ENCODE measurements at places on chromosomes 12 and 14. TPM values are rescaled to one million over a fixed set of nuclear protein-coding genes. Genes with fewer than 3 reads are reported as not detected.

DNA sequence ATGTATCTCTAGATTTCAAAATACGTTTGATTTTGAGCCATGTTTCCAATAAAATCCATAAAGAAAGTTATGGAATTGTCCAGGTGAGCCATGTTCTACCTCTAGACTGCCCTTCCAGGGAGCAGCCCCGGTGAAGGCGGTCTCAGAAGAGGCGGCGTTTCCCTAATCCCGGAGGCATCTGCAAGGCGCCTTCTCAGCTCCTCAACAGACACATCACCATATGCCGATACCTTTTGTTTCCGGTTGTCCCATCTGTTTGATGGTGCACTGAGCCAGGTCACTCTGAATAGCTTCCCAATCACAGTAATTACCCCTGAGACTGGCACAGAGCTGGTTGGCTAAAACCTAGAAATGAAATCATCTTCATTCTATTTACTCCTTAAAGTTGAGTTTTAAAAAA lies 305.5 kb upstream of the FKBP4 start:
- DNase-seq = no peak

- DNase-seq = no peak
Observed at GRCh38 chr14:38248321-38249028, 7.4 kb downstream of the CLEC14A start.

LRP6 gene
- 20.9 TPM for total RNA-seq

- DNase-seq = no peak
Observed at GRCh38 chr14:89298056-89298834, 118.8 kb downstream of the FOXN3 start.

TAS2R13 gene
- 0.44 TPM for total RNA-seq

KRT8 gene
- 233 TPM for total RNA-seq

DNA sequence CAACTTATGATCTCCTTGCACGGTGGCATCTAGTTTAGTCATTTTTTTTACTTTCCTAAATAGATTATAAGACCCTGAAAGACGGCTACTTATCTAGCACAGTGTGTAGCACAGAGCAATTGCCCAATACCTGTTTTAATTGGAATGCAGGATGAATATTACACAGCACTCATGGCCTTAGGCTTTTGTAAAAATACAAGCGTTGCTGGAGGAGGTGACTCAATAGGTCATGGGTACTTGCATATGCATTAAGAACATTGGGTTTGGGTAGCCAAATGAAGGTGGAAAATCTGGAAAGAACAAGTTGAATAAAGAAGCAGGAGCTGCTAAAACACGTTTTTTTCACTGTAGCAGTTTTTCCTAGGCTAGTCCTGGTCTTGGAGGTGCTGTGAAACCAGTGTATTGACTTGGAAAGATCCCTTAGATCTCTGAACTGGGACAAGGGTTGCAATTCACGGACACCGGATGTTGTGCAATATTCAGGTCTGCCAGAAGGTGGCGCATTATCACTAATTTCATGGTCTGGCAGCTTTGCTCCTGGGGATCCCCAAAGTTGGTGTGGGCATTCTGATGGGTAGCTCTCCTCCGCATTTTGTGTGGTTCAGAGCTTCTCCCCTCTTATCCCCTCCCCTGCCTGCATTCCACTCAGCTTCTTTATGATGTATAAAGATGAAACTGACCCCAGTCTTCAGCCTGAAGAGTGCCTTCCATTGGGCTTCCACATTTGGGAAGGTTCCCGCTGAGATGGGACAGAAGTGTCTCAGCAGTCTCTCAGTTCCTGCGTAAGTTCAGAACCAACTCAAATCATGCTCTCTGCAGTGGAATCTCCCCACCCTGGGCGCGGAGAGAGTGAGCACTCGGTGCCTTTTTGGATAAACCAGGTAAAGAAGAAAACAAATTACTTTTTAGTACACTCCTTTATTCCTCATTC lies 278.3 kb downstream of the NRXN3 start:
- DNase-seq = peak; percentile 25

ABCC9 gene
- 46.7 TPM for total RNA-seq

- no peak for DNase-seq
Observed at GRCh38 chr12:524167-524951, 64.6 kb downstream of the B4GALNT3 start.

DNA sequence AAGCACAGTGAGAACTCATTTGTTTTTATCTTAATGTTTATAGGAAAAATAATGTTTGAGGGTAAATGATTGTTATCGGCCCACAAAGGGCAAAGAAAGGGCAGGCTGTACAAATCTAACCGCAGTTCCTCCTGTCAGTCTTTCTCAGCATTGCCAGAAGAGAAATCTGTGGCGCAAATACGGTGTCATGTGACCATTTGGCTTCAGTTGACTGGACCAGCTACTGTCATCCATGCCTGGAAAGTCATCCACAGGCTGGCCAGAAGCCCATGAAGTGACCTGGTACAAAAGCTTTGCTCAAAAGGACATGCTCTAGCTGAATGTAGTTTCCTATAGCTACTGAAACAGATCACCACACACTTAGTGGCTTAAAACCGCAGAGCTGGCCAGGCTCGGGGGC lies 43.6 kb downstream of the HCAR2 start:
- DNase-seq = no peak

- no peak for DNase-seq
Observed at GRCh38 chr12:91180582-91181395, 1.8 kb downstream of the DCN start.

GRCh38 chr12:54658306-54659264 lies 10.4 kb upstream of the DCD start:
- no peak for DNase-seq

DNA sequence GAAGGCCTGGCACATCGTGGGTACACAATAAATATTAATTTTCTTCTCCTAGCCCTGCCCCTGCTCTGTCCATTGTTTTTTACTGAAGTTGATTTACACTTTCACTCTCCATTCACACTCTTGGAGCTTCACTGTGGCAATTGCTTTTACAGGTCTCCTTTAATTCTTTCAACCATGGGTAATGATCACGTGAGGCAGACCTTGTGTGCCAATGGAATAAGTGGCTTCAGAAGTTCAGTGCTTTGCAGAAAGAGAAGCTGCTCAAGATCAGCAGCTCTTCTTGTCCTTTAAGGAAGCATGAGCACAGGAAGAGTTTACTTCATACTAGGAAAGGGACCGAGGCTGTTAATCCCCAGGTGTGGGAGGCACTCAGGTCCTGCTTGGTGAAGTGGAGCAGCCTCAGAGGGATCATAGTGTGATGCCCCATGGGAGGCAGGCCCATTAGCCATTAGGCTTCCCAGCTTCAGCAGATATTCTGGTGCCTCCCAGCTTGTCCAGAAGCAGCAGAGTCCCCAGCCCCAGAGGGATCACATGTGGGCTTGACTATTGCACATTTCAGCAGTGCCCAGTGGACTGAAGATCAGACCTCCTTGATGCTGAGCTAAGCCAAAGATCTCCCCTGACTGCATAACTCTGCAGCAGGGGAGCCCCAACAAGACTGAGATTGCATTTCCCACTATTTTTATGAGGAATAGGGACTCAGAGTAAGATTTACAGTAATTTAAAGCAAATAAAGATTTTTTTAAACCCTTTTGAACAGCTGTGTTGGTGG lies 5.0 kb upstream of the SLC35F4 start:
- no peak for DNase-seq

CLEC2D gene
- 9.5 TPM for total RNA-seq

GRCh38 chr12:114704096-114704495 lies 20.1 kb upstream of the TBX3 start:
- no peak for DNase-seq

WNT1 gene
- total RNA-seq = not detected

- DNase-seq = no peak
Observed at GRCh38 chr12:45731190-45731775, 1.8 kb downstream of the ARID2 start.

All from left cardiac atrium (tissue), 4 donors.